ENCODE measurements at places on chromosomes 5 and 9.

- no peak for DNase-seq
These were observed 25.6 kb downstream of the FBXW11 start for GRCh38 chr5:171980792-171981191.

DNA sequence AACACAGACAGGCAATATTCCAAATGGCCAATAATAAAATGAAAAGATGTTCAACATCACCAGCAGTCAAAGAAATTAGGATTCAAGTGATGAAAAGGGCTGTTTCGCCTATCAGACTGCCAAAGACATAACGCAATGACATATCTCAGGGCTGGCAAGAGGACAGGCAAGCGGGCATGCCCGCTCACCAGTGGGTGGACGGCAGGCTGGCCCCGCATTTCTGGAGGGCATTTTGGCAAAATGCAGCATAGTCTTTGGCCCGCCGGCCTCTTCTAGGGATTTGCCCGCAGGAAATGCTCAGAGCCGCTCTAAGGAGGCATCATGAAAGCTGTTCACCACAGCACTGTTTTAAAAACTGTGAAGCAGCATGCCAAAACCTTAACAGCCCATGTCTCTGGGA, 1.4 kb upstream of the PPP1R26 start:
- DNase-seq: no peak

DNA sequence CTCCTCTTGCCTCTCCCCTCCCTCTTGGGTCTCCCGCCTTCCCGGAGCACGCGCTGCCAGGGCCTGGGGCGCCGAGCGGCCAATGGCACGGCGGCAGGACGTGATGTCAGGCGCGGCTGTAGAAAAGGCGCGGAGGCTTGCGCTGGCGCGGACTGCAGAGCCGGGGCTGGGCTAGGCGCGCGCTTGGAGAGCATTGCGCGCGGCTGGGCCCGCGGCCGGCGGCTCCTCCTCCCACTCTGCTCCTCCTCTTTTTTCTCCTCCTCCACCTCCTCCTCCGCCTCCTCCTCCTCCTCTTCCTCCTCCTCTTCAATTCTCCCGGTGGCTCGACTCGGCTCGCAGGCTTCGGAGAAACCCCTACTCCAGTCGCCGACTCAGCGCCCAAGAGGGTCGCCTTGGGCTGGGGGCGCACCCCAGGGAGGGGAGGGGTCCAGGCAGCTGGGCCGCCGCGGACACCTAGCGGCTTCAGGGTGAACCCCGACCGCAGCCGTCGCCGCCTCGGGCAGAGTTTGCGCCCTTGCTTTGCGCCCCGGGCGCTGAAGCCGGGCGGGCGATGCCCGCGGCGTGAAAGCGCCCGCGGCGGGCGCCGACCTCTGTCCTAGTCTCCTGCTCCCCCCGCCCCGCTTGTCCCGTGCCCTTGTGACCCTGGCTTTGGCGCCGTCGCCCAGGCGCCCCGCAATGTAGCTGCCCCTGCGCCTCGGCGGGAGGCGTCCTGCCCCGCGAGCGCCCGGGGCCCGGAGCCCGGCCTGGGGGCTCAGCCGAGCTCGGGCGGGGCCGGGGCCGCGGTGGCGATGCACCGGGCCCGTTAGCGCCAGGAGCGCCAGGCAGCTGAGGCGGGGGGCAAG, at the start of gene LHX2:
TSS of gene LHX2 (plus strand) at position 309 of the 842 bp plus-strand sequence. CDS start 581 bp downstream, outside the sequence.
- DNase-seq: no peak

- DNase-seq: no peak
These were observed 18.9 kb downstream of the TRIP13 start for GRCh38 chr5:911601-912000.

- DNase-seq: no peak
These were observed 424.0 kb upstream of the BRINP1 start for GRCh38 chr9:119793218-119793617.

- no peak for DNase-seq
These were observed 164.7 kb upstream of the LHFPL2 start for GRCh38 chr5:78813286-78813685.

GRCh38 chr5:32713770-32714381, 2.8 kb downstream of the NPR3 start:
- no peak for DNase-seq

- DNase-seq: no peak
These were observed 239.6 kb downstream of the FANCC start for GRCh38 chr9:95077766-95078370.

DNA sequence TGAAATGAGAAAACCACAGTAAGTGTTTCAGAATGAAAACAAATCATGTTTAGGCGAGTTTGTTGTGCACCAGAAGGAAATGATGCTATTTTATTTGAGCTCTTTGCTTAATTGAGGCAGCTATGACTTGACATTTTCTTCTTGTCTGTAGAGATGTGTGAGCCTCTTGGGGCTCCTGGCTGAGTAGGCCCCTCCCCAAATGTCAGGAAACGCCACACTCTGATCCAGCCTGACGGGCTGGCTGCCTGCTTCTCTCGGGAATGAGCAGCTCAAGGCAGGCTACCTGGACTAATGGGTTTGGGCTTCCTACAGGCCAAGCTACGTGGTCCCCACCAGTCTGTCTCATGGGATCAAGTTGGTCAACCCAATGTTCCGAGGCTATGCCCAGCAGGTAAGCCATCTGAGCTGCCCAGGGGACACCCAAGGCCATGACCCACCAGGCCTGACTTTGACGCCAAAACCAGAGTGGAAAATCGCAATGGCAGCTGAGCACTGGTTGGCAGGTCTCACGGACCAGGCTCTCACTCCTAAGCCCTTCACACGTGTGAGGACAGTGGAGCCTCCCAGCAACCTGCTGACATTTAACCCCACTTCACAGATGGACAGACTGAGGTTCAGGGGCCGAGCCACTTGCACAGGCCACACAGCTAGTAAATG, 29.9 kb downstream of the USP20 start:
- no peak for DNase-seq

GRCh38 chr5:93249651-93250289, 331.2 kb downstream of the NR2F1-AS1 start:
- no peak for DNase-seq

- no peak for DNase-seq
These were observed 113.3 kb upstream of the SHB start for GRCh38 chr9:38182321-38182720.

DNA sequence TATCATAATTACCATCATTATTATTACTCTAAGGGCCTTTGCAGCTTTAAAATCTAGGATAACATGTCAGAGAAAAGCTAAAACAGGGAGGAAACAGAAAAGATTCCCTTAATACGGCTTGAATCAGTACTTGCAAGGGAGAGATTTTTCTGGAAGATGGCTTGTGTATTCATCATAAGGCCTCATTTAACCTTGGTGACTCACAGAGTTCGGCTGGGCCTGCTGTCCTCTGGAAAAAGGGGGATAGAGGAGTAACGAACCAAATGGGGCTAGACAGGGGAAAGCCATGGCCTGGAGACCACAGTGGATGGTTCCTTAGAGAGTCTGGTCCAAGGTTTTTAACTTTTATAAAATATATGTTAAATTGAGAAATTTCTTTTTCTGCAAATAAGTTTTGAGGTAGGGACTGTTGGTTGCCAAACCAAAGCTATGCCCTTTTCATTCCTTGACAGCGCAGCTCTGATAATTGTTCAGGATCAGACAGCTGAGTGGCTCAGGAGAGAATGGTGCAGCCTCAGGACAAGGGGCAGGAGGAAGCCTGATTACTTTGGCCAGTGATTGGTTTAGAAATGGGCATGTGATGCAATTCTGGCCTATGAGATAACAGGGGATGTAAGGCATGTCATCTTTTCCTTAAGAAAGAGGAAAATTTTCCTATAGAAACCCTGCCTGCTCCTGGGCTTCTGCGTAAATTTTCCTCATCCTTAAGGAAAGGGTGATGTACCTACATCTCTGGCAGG, 25.6 kb upstream of the GSN start:
- no peak for DNase-seq

DNA sequence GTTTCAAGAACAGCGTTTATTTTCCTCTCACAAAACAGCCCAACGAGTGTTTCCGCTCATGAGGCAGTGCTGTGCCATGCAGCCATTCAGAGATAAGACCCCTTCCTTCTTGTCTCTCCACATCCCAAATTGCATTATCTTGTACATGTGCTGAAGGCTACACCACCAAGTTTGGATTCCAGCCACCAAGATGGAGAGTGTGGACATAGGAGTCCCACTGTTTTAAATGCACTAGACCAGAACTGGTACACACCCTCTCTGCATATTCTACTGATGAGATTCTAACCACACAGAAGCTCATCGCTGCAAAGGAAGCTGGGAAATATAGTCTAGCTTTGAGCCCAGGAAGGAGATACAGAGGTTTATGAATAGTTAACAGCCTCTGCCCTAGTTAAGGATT, 509.4 kb downstream of the NFIB start:
- no peak for DNase-seq

DNA sequence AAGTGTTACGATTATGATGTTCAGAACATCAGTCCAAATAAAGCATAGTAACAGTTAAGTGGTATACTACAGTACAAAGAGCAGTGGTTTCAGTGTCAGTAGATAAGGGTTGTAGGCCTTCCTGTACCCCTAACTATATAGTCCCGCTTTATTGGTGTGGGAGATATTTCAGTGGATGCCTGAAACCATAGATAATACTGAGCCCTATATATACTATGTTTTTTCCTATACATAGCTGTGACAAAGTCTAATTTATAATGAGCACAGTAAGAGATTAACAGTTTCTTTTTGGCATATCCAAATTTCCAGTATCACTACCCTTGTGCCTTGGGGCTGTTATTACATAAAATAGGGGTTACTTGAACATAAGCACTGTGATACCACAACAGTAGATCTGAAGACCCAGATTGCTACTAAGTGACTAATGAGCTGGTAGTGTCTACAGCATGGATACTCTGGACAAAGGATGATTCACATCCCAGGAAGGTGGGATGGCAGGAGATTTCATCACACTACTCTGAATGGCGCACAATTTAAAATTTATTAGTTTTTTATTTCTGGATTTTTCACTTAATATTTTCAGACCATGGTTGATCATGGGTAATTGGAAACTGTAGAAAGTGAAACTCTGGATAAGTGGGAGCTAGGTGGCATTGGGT, 119.3 kb downstream of the RPS23 start:
- DNase-seq: no peak

GRCh38 chr9:137685741-137686420, 67.1 kb downstream of the EHMT1 start:
- no peak for DNase-seq

DNA sequence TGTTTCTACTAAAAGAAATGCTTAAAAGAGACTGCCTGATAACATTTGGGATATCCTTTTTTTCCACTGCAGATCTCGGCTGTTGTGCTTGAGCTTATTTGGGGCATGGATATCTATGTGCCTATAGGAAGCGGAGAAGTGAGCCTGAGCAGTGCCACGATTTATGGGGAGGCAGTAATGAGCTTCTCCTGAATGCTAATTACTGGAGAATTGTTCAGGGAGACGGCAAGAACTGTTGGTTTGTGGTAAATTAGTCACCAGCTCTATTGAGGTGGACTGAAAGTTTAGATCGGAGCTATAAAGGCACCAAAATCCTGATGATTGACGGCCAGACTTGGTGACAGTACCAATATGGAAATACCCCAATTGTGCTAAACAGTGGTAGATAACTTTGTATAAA, 186.5 kb downstream of the ARHGEF28 start:
- no peak for DNase-seq

GRCh38 chr9:129617167-129617566, 3.7 kb downstream of the C9orf50 start:
- DNase-seq: no peak

GRCh38 chr9:90631964-90632363, 10.7 kb downstream of the DIRAS2 start:
- DNase-seq: no peak

DNA sequence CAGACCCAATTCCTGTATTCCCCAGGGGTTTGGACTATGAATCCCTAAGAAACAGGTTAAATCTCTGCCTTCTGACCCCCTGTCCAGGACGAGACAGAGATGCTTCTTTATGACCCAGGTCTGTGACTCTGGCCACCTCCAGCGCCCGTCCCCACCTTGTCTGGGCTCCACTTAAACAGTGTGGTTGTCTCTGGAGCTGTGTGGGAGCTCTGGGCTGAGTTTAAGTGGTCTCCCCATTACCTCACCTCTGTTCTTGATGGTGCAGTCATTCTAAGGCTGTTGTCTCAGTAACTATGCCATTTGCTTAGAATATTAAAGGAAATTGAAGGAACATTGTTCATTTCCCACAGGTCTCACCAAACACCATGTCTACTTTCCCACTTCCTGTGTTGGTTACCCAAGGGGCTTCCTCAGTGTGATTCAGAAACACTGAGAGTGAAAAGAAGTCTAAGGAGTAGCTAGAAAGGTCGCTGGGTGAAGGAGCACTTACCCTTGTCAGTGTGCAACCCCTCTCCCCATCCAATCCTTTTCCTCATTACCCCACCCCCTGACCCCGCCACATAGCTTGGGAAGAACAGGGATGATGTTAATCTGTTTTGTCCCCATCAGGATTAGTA, 127.8 kb upstream of the CKMT2 start:
- DNase-seq: no peak

DNA sequence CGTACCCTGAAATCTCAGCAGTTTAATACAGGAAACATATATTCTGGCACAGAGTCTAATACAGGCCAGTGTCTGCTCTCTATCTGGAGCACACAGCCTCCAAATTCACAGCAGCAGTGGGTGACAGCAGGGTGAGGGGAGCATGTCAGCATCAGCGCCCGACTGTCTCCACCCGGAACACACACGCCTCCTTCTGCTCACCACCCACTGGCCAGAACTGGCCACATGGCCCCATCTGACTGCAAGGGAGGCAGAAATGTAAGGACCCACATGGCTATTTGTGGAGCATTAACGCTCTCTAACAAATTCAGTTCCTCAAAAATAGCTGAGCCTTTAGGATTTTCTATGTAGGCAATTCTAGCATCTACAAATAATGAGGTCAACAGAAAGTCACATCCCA, 24.6 kb downstream of the UBE2QL1 start:
- no peak for DNase-seq

- no peak for DNase-seq
These were observed 15.4 kb upstream of the CERCAM start for GRCh38 chr9:128405077-128405779.

GRCh38 chr5:76341651-76342334, 61.3 kb upstream of the IQGAP2 start:
- DNase-seq: no peak

DNA sequence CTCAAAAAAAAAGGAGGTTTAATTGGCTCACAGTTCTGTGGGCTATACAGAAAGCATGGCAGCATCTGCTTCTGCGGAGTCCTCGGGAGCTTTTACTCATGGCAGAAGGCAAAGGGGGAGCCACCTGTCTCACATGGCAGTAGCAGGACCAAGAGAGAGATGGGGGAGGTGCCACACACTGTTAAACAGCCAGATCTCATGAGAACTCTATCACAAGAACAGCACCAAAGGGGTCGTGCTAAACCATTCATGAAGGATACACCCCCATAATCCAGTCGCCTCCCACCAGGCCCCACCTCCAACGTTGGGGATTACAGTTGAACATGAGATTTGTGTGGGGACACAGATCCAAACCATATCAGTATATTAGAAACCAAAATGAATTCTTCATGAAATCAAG, 28.3 kb upstream of the CXXC5 start:
- no peak for DNase-seq

- DNase-seq: no peak
These were observed 10.8 kb downstream of the BRD3OS start for GRCh38 chr9:134036130-134036529.
